Endothelial cell of umbilical vein (primary cell): ENCODE measurements at places on chromosomes 6 and 20. TPM values are rescaled to one million over a fixed set of nuclear protein-coding genes. Genes with fewer than 3 reads are reported as not detected.

The XKR7 gene
- 0.04 TPM in 1 of 2 replicates, not detected in the other for total RNA-seq

The C20orf96 gene
- total RNA-seq: 17.0 and 20.0 TPM in 2 replicates

The BCL2L1 gene
- 101 and 105 TPM in 2 replicates for total RNA-seq

The HLA-DRB5 gene
- not detected in 2 replicates for total RNA-seq

The TMEM151B gene
- total RNA-seq: 0.07 TPM in 1 of 2 replicates, not detected in the other

The MYCT1 gene
- total RNA-seq: 106 and 119 TPM in 2 replicates

The ABHD16A gene
- total RNA-seq: 41.3 and 48.9 TPM in 2 replicates

The SLC22A3 gene
- not detected in 2 replicates for total RNA-seq

The NCOA7 gene
- 58.2 and 71.2 TPM in 2 replicates for total RNA-seq

The RBBP9 gene
- total RNA-seq: 17.0 and 17.2 TPM in 2 replicates

The VEGFA gene
- total RNA-seq: 16.6 and 18.1 TPM in 2 replicates

The CAP2 gene
- 18.0 and 21.3 TPM in 2 replicates for total RNA-seq

The RAET1L gene
- not detected in 2 replicates for total RNA-seq

The LY6G6C gene
- 0.35 TPM in 1 of 2 replicates, not detected in the other for total RNA-seq

The CST2 gene
- total RNA-seq: not detected in 2 replicates

The SRMS gene
- total RNA-seq: not detected in 2 replicates
